ENCODE measurements at places on chromosomes 12 and 14.

- DNase-seq: no peak
Measured at GRCh38 chr14:36454599-36455240, 65.3 kb downstream of the NKX2-1 start.

DNA sequence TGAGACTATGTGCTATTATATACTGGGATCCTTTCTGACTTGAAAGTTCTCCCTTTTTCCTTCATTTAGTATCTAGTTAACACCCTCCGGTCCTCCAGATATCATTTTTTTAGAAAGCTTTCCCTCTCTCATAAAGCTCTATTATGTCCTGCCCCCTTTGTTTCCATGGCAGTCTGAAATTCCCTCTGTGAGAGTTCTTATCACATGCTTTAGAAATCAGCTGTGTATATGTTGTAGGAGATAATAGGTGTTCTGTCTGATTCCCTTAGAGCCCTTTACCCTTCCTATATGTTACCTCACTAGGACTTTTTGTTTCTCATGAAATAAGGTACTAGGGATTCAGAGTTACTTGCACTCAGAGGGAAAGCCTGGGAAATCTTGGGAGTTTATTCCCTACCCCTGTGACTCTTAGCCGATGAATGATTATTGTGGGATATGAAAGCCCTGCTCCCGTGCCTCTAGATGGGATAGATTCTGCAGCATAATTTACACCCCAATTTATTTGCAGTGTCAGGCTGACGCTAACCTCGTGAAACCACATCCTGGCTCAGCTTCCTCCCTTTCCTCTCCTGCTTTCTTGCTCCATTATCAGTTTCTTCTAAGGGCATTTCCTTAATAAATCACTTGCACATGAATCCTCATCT lies 448.4 kb downstream of the MDGA2 start:
- DNase-seq: no peak

DNA sequence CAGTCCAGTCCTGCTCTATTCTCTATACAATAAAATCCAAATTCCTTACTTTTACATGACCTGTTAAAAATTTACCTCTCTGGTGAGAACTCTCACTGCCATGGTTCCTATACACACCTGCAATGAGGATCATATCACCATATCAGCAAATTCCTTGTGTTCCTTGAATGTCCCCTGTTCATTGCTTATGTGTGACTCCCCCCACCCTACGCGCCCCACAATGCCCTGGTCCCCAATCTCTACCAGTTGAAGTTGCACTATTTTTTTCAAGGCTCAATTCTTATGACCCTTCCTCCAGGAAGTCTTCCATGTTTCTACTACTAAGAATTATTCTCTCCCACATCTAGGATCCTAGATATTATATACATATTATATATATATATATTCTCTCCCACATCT lies 82.2 kb upstream of the NEDD1 start:
- no peak for DNase-seq

DNA sequence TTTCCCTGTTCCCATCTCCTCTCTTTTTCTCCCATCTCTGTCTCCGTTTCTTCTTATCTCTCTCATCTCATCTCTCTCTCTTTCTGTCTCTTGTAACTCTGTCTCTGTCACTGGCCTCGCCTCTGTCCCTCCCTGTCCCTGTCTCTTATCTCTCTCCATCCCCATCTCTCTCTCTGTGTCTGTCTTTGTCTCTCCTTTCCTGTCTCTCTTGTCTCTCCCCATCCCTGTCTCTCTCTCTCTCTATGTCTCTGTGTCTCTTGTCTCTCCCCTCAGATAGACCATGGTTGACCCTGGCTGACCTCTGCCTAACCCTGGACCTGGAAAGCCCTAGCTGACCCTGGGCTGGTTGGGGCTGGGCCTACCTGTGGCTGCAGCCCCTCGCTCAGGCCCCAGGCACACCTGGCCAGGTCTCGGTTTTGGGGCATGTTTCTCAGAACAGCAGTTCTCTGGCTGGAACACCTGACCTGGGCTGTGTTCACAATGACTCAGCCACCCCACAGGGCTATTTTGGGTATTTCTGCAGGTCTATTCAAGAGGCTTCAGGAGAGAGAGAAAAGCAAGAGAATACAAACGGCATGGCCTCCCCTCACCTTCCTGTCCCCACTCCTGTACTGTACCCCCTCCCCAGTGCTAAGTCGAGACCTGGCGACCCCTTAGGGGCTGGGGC lies 174.4 kb downstream of the TMEM121 start:
- DNase-seq: peak; percentile 43

DNA sequence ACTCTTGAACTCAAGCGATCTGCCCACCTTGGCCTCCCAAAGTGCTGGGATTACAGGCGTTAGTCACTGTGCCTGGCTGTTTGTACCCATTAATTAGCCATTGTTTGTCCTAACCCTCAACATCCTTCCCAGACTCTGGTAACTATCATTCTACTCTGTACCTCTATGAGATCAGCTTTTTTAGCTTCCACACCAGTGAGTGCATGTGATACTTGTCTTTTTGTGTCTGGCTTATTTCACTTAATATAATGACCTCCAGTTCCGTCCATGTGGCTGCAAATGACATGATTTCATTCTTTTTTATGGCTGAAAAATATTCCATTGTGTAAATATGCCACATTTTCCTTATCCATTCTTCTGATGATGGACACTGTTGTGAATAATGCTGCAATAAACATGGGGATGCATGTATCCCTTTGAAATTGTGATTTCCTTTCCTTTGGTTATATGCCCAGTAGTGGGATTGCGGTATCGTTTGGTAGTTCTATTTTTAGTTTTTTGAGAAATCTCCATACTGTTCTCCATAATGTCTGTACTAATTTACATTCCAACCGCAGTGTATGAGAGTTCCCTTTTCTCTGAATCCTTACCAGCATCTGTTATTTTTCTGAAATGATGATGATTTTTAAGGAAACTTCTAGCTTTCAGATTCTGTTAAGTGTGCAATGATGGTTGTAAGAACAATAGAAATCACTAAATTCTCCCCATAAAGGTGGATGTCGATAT lies 6.7 kb upstream of the PPP4R3A start:
- DNase-seq: no peak

- DNase-seq: no peak
Measured at GRCh38 chr14:71267691-71268090, 360.4 kb downstream of the PCNX1 start.

- no peak for DNase-seq
Measured at GRCh38 chr14:27242874-27243273, 645.0 kb upstream of the NOVA1 start.

Measured in ELF-1 (cell line).